Muscle of leg (tissue), 16 donors: ENCODE measurements at places on chromosomes 7 and 10. TPM values are rescaled to one million over a fixed set of nuclear protein-coding genes. Genes with fewer than 3 reads are reported as not detected.

RASA4B gene
- 24.5 TPM for polyA plus RNA-seq

COA1 gene
- 40.9 TPM for polyA plus RNA-seq

TLX1 gene
- polyA plus RNA-seq: not detected

TEX47 gene
- not detected for polyA plus RNA-seq

CLDN4 gene
- 3.2 TPM for polyA plus RNA-seq

DNA sequence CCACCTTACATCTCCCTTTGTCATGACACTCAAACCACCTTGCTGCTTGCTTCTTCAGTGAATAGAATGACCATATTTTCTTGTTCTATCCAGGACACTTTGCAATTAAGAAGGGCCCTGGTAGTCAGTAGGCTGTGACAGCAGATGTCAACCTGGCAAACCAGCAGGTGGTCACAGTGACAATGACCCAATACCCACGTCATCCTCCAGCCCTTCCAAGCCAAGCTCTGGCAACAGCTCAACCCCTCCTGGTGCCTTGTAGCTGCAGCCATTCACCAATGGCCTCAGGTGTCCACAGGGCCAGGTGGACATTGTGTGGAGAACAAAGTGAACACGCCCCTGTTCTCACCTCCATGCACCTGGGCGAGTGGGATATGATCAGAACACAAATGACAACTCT lies 87.6 kb upstream of the MACROH2A2 start:
- DNase-seq: no peak

DNA sequence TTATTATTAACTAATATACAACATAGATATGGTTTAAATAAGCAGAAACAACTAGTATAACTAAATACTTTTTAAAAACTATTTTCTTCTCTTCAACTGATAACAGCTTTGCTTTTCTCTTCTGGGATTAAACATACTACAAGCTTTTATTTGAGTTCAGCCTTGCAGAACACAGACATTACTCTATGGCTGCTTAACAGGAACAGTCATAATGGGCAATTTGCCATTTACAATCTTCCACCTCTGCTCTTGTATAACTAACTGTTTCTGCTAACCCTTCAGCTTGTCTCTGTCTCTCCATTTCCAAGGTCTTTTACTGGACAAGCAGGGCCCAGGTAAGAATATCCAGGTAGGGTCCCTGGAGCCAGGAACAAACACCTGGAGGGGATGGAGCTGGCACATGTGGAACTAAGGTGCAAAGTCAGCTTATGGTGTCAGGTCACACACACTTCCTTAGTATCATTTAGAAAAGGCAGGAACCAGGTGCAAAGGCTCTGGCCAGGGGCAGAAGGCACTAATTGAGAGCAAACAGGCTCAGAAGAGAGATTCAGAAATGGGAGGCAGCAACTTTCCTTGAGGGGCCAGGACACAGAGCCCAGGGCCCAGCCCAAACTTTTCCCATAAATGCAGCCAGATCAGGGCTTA lies 93.1 kb downstream of the STRA8 start:
- DNase-seq: peak; percentile 23

GRCh38 chr10:123841115-123841514 lies 50.5 kb downstream of the CPXM2 start:
- DNase-seq: no peak

- peak; percentile 97 for DNase-seq
These were observed 113.3 kb downstream of the KCNMA1 start for GRCh38 chr10:77524281-77524711.

DNA sequence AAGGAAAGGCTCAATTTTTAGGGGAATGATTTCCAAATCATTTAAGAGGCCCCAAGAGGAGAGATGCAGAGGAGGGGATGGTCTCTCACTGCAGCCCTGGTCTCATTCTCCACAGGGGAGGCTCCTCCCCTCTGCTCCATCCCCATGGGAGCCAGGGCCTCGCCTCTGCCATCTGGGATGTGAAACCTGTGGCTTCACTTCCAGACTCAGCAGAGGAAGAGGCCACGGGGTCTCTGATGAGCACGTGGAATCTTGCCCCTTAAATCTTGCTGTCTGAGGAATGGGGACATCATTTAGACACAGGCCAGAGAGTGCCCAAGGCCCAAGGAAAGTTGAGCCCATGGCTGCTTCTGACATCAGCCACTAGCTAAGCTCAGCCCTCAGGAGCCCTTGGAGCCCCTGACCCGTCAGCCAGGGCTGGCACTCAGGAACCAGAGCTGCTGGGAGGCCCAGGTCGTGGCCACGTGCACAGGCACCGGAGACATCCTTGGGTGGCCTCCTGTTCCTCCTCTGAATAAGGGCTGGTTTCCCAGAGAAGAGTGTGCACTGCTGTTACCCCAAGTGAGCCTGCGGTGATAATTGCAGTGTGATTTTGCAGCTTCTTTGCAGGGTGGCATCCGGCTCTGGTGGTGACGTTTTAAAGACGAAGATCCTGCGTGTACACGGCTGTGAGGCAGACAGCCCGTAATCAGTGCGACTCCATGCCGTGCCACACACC lies 50.5 kb downstream of the VIPR2 start:
- no peak for DNase-seq

GRCh38 chr10:54470324-54470631 lies 330.8 kb downstream of the PCDH15 start:
- no peak for DNase-seq

- no peak for DNase-seq
These were observed 99.9 kb downstream of the LRRN3 start for GRCh38 chr7:111190804-111191203.

- peak; percentile 93 for DNase-seq
These were observed 350.9 kb downstream of the RNLS start for GRCh38 chr10:88232029-88232895.

GRCh38 chr10:113616244-113617074 lies 47.4 kb downstream of the NRAP start:
- peak; percentile 29 for DNase-seq

GRCh38 chr10:61721431-61721830 lies 58.7 kb downstream of the CABCOCO1 start:
- no peak for DNase-seq

GRCh38 chr10:85927952-85928665 lies 438.5 kb downstream of the GRID1 start:
- no peak for DNase-seq

- DNase-seq: no peak
These were observed 7.3 kb downstream of the OCM2 start for GRCh38 chr7:97982647-97983046.
